NCI-H1092 (cell line): ENCODE measurements at places on chromosomes 1 and 21.

DNA sequence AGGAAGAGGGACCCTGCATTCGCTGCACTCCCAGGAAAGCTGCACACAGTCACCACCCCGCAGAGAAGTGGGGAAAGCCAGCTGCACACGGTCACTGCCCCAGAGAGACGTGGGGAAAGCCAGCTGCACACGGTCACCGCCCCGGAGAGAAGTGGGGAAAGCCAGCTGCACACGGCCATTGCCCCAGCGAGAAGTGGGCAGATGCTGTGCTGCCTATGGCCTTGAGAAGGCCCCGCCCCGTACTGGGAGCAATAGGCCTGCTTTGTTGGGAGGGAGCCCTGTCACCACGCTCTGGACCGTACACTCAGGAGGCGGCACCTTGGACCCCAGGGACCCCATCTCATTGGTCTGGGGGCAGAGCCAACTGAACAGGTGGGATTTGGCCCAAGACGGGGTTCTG is 4.3 kb upstream of the GPR153 start:
- DNase-seq = no peak

GRCh38 chr1:235105051-235106043 is 23.3 kb downstream of the TOMM20 start:
- DNase-seq = no peak

- DNase-seq = no peak
These were observed 37.4 kb downstream of the VANGL1 start for GRCh38 chr1:115679141-115679611.

- no peak for DNase-seq
These were observed 59.4 kb downstream of the RUNX3 start for GRCh38 chr1:24870551-24871195.

DNA sequence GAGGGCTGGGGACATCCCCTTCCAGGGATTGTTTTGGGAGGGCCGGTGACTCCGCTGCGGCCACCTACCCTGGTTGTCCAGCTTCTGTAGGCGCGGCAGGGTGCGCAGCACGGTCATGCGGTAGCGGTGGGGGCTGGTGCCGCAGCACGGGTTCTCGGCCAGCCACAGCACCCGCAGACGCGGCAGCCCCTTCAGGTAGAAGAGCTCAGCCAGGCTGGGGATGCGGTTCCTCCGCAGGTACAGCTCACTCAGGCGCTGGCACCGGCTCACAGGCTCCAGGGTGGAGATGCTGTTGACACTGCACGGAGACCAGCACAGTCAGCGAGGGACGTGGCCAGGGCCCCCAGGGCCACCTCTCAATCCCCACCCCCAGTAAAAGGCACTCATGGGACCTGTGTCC is 6.2 kb downstream of the CFAP410 start:
- no peak for DNase-seq

DNA sequence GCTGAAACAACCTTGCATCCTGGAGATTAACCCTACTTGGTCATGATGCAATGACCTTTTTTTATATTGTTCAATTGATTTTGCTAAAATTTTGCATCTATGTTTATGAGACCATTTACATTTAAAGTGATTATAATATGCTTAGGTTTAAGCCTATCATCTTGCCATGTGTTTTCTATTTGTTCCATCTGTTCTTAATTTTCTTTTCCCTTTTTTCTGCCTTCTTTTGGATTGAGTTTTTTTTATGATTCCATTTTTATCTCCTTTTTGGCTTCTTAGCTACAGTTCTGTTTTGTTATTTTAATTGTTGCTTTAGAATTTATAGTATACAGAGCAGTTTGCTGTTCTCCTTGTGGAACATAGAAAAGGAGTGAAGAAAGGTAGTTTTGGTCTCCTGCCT is 385.1 kb upstream of the USP24 start:
- no peak for DNase-seq

- DNase-seq = no peak
These were observed 93.6 kb downstream of the NFIA start for GRCh38 chr1:61175976-61176375.

DNA sequence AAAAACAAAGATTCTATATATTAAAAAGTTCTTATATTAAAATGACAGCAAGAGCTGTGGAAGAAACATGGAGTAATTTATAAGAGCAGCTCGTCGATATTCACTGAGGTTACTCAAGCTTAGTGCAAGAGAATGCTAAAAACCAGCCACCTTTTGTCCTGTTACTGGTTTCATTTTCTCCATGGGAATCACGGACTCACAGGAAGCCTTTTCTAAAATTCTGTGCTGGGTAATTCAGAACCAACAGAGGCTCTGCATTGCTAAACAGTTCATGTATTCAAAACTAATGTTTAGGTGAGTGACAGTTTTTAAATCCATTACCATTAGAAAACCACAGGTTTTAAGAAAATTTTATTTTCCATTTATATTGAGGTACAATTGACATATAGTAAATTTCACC is 147.8 kb upstream of the MAP1LC3C start:
- DNase-seq = no peak

GRCh38 chr1:64575881-64576676 is 106.2 kb downstream of the CACHD1 start:
- no peak for DNase-seq

- no peak for DNase-seq
These were observed 5.8 kb upstream of the TGFB2 start for GRCh38 chr1:218339267-218339831.

GRCh38 chr1:40898431-40898901 is 36.3 kb upstream of the CITED4 start:
- DNase-seq = no peak

DNA sequence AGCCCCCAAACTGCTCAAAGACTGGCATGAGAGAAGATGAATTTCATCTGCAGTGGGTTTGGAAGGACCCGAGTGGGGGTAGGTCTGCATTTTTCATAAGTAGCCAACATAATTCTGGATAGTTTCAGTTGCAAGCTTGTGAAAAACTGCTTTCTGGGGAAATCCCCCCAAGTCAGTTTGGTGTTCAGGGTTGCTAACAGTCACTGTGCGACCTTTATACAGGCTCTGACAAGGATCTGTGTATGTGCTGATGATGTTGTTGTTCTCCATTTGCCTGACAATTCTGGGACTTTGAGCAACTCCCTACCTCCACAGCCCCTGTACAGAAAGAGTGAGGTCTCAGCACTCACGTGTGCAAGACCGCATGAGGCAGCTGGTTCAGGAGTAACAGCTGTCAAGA is 87.9 kb downstream of the SUSD4 start:
- no peak for DNase-seq

- no peak for DNase-seq
These were observed 56.1 kb downstream of the ATP5PO start for GRCh38 chr21:33859373-33860102.

- no peak for DNase-seq
These were observed 34.7 kb downstream of the CRB1 start for GRCh38 chr1:197302775-197303174.

- no peak for DNase-seq
These were observed 60.7 kb downstream of the CASZ1 start for GRCh38 chr1:10735563-10736305.

DNA sequence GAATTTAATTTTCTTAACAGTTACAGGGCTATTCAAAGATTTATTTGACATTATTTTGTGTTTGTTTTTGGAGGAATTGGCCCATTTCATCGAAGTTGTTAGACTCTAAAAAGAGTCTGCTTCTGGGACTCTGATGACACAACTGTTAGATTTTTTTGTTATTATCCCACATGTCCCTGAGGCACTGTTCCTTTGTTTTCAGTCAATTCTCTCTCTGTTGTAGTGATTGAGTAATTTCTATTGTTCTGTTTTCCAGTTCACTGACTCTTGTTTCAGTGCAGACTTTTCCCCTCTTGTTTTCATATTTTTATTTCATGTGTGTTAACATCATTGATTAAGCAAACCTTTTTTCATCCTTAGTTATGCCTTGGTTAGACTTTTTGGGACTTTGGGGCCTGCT is 325.0 kb downstream of the ZNF326 start:
- no peak for DNase-seq

DNA sequence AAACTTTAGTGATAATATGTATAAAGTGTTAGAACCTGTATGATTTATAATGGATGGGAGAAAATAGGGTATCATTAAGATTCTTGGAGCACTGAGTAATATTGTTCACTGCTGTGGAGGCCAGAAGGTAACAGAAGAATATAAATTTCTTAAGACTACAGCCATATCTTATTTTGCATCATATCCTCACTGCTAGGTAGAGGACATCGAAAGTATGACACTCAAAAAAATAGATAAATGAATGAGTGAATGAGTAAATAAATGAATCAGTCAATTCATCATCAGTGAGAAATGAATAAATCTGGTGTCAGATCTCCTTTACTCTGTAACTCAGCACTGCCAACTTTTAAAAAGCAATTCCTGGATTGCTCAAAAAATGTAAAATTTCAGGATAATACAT is 33.2 kb downstream of the RGS13 start:
- no peak for DNase-seq
